ENCODE measurements at places on chromosomes 11 and 22.

- no peak for DNase-seq
Observed at GRCh38 chr11:7826324-7826723, 29.6 kb upstream of the OR5P2 start.

DNA sequence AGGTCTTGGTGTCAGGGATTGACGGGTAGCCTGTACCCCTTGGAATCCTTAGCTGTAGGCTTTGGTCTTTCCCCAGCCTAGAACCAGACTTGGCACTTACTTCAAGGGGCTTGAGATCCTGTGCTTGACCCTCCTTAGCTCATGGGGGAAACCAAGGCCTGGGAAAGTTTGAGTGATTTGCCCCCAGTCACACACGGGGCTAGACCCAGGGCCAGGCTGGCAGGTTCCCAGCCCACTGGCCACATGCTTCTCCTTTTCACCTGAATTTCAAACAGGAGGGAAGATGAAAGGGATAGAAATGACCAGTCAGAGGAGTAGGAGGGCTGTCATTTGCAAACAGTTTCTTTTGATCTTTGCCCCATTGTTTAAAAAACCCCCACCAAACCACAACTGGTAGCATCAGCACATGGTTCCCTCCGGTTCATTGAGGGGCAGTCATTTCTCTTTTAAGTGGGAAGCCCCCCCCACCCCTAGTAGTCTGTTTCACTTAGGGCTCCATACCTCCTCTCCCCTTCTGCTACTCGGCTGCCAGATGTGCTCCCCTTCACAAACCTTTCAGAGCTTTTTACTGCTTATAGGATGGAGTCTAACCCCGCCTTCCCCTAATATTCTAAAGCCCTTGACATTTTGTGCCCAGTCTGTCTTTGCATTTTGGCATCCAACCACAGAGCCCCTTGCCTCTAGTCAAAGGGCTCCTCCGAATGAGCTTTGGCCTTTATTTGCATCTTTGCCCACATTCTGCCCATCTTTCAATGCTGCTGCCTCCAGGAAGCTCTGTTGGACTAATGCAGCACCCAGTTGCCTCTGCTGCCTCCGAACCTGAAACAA is 37.6 kb downstream of the ZNRF3 start:
- DNase-seq: no peak

DNA sequence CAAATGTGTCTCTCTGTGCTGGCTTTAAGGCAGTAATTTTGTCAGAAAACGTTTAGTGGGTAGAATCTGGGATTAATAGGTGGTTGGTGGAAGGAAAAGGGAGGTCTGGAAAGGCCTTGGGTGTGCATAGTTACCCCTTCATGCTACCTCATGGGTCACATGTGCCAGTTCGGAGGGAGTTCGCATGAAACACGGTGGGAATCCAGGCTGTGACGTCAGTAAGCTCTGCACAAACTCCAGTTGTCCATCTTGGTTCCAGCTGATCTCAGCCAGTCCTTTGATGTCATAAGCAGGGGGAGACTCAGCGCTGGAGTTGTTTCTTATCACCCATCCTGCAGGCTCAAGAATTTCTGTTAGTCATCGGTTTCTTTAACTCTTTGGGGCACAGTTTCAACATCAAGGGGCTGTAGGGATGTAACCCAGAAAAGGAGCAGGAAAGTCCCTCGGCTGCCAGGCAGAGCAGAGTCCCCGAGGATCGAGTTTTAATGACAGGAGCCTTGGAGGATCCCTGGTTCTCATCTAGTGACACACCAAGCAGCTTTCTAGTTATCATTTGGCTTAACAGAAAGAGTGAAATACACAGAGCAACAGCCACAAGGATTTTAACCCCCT is 28.9 kb downstream of the MOV10L1 start:
- DNase-seq: peak; percentile 81

DNA sequence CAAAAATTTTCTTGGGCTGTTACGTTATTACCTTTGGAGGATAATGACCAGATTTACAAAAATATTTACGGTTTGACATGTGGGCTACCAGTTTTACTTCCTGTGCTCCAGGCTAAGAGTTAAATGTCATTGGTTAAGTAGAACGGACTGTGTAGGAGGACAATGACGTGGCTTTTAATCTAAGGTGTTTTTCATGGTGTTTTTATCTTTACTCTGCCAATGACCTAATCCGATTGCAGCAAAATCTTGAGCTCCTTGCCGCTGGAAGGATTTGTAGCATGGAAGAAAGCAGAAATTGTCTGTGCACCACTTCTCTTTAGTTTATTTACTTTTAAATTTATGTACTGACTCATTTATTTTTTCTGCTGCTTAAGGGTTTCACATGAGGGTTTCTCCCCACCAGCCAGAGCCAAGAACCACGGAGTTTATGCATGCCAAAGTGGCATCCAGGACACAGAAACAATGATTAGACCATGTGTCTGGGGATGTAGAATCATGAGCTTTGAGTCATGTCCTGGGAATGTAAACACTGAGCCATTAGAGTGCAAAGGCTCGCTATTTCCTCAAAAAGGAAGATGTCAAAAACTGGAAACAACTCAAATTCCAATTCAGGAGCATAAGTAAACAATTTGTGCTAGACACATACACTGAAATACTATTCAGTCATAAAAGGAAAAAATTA is 1.9 kb upstream of the CARD16 start:
- peak; percentile 98 for DNase-seq

All from astrocyte of the cerebellum (primary cell).